ENCODE measurements at places on chromosomes 6 and 20.

- no peak for DNase-seq
Observed at GRCh38 chr20:1302685-1303541, 26.0 kb downstream of the SDCBP2 start.

DNA sequence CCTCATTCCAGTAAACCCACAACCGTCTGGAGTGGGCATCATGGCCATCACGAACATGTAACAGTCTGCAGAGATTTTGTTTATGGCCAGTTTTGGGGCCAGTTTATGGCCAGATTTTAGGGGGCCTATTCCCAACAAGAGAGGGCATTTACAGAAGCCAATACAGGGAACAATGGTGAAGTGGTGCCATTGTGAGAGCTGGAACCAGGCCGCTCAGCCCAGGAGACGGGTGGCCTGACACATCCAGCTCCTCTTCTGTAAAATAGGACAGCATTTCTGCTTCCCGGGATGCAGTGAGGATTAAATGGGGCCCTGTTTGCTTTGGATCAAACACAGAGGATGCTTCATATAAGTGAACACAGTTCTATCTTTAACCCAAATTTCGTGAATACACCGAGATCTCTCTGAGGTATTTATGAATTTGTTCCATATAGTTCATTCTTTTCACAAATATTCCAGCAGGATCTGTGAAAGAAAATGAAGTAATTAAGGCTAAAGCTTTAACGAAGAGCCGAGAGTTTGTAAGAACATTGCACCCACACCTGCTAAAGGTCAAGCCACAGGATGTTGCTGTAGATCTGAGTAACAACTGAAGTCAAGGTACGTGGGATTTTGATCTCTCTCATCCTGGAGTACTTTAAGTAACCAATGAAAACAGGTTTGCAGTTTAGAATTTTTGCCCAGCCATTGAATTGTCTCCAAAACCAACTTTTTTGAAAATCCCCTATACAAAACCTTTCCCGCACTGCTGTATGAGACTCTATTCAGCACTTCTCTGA lies 14.5 kb upstream of the SIRPG start:
- no peak for DNase-seq

DNA sequence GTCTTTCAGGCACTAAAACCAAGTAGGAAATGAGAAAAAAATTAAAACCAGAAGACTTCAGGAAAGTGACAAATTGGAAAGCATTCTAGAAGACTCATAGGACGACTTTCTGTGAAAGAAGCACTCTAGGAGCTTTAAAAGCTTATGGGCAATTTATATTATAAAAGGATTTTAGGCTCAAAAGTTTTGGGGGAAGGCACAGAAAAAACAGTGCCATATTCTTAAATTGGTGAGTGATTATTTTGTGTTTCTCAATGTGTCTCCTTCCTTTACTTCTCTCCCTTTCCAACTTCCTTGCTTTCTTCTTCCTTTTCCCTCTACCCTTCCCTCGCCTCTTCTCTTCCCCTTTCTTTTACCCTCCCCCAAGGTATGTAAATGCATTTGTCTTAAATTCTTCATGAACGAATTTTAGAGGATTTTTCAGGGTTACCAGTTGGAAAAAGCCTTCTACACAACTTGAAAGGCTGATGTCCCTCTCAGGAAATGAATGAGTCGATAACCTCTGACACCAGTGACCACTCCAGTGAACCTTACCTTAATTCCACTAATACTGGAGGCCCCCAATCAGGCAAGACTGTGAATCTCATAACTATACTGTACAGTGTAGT lies 2.6 kb upstream of the LIN28B start:
- no peak for DNase-seq

- no peak for DNase-seq
Observed at GRCh38 chr20:19991308-19991707, 25.9 kb upstream of the NAA20 start.

GRCh38 chr6:41814629-41815028 lies 27.1 kb downstream of the TOMM6 start:
- DNase-seq: no peak

DNA sequence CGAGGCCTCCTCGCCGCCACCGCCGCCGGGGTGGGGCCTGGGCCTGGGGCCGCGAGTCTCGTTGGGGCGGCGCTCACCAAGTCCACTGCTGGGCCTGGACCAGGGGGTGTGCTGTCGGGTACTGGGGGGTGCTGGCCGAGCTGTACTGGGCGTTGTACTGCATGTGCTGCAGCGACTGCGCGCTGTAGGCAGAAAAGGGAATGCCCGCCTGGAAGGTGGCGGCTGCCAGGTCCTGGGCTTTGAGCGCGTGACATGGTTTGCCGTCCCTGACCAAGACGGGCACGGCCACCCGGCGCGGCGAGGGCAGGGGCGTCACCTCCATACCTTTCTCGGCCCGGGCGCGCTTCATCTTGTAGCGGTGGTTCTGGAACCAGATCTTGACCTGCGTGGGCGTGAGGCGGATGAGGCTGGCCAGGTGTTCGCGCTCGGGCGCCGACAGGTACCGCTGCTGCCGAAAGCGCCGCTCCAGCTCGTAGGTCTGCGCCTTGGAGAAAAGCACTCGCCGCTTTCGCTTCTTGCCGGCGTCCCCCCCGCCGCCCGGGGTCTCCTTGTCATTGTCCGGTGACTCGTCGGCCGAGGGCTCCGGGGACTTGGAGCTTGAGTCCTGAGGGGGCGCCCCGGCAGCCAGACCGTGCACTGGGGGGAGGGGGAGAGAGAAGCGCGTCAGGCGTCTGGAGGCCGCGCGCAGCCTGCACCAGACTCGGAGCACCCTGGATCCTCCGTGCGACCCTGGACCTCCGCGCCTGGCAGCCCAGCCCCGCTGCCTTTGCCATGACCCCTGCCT lies 1.8 kb downstream of the NKX2-2 start:
- DNase-seq: no peak

DNA sequence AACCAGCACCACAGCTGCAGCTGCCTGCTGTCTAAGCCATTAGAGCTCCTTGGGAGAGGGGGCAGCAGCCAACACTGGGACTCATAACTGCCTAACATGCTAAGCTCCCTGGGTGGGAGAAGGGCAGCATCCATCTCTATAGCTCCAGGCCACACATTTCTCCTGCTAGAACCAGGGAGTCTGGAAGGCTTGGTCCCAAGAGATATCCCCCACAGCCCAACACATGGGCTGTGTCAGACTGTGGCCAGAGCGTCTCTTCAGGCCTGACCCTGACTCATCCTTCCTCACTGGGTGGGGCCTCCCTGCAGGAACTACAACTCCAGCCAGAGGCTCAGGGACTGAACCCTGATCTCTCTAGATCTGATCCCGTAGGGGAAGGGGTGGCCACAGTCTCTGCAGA lies 411.1 kb downstream of the HDGFL1 start:
- no peak for DNase-seq

GRCh38 chr6:13147376-13147775 lies 181.0 kb downstream of the TBC1D7 start:
- DNase-seq: no peak

DNA sequence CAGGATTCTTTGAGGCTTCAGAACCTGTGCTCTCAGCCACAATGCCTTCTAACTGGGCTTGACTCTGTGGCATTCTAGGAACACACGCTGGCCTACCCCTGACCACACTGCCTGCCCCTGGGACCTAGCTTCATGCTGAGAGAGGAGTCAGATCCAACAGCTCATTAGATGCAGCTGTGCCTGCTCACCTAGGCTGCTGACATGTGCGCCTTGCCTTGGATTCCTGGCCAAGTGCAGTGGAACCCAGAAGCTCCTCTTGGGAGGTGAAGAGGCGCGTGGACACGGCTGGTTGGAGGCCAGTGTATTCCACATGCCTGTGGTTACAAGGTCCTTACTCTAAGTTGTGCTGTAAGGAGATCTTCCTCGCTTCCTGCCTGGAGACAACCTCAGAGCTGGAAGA lies 24.7 kb upstream of the KCNK16 start:
- no peak for DNase-seq

- no peak for DNase-seq
Observed at GRCh38 chr6:21098744-21099143, 494.8 kb upstream of the SOX4 start.

GRCh38 chr20:45765980-45766379 lies 25.7 kb downstream of the WFDC3 start:
- DNase-seq: no peak

DNA sequence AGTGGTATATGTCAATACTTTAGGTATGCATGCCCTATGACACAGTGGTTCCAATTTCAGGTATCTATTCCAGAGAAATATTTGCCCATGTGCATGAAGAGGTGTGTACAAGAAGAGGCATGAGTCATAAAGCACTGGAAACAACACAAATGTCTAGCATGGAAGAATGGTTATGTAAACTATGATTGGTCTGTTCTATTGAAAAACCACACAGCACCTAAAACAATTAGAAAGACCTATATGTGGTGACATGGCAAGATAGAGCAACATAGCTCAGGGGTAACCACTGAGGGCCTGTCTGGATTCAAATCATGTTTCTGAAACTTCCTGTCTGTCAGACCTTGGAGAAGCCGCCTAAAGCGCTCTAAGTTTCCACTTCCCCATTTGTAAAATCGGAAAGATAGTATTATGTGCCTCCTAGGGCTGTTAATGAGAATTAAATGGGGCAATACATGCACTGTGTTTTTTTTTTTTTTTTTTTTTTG lies 76.0 kb upstream of the SHLD1 start:
- DNase-seq: peak; percentile 78

DNA sequence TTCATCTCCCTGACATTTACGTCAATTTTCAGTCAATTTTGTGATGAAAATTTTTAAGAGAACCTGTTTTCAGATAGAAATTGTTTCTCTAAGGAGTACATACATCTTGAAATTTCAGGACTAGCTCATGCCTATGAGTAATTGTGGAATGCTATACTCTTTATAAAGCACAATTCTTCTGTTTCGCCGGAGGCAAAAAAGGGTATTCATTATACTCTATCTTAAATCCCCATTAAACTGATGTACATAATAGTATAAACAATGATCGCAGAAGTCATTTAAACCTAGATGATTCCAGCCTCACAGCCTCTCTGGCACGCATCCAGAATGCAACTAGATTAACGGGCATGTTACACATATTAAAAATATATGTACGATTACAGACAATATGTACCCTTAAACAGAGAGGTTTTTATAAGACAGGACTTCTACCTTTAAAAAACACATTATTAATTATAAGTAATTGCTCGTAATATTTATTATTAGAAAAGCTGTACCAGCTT lies 62.6 kb downstream of the NRSN1 start:
- DNase-seq: no peak

GRCh38 chr20:24724982-24725533 lies 224.0 kb upstream of the CST7 start:
- DNase-seq: no peak

GRCh38 chr6:71982389-71982788 lies 96.0 kb downstream of the RIMS1 start:
- DNase-seq: no peak

GRCh38 chr20:63765082-63765873 lies 25.7 kb downstream of the SLC2A4RG start:
- no peak for DNase-seq

DNA sequence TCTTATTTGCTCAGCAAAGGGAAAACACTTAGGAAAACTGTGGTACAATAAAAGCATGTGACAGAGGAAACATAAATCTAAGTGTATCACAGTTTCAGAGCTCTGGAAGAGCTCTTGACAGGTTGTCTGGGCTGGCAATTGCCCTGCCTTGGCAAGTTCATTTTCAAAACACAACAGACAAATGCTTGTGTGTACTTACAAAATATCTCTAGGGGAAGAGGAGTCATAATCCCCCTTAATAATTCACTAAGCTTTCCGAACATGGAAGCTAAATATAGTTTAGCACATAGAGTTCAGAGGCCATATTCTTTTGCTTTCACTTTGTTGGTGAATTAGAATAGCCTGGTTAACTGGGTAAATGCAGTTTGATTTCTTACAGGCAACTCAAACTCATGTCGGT lies 211.6 kb upstream of the THEMIS start:
- DNase-seq: no peak

- DNase-seq: no peak
Observed at GRCh38 chr20:24633026-24633425, 163.6 kb downstream of the SYNDIG1 start.

GRCh38 chr6:109349419-109349987 lies 32.8 kb downstream of the CD164 start:
- DNase-seq: no peak

- peak; percentile 75 for DNase-seq
Observed at GRCh38 chr6:31829633-31830283, 2.2 kb downstream of the HSPA1B start.

- DNase-seq: no peak
Observed at GRCh38 chr20:50663095-50663821, 28.1 kb downstream of the RIPOR3 start.

DNA sequence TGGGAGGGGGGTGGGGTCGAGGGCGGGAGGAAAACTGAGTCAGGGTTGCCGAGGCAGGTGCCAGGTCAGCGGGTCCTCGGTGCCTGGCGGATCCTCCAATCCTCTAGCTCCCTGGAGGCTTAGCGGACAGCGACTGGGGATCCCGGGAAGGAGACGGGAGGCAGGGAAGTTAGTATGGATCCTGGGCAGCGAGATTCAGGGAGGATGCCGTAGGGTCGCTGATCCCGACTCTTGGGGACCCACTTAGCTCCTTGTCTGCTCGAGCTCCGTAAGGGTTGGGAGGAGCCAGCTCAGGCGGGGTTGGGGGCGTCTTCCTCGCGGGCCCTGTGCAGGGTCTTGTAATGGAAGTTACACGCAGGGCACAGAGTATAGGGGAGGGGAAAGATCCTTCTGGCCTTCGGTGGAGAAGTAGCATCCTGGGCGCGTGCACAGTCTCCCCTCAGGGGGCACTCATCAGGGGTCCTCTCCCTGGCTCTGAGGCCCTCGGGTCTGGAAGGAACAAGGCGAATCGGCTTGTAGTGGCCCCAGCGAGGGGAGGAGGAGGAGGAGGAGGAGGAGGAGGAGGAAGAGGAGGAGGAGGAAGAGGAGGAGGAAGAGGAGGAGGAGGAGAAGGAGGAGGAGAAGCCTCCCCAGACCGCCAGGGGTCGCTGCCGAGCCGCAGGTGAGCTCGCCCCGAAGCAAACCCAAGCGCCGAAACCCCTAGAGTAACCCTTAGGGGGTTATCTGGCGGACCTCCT lies 6.4 kb upstream of the SLC12A5 start:
- peak; percentile 77 for DNase-seq

GRCh38 chr20:10259166-10259565 lies 40.5 kb downstream of the SNAP25 start:
- no peak for DNase-seq

- DNase-seq: peak; percentile 48
Observed at GRCh38 chr6:16684195-16684689, 77.0 kb downstream of the ATXN1 start.

- no peak for DNase-seq
Observed at GRCh38 chr6:153108315-153108714, 22.8 kb downstream of the RGS17 start.

- DNase-seq: no peak
Observed at GRCh38 chr6:17212546-17213371, 68.4 kb upstream of the RBM24 start.

- DNase-seq: no peak
Observed at GRCh38 chr6:134196568-134197193, 121.2 kb downstream of the SGK1 start.

DNA sequence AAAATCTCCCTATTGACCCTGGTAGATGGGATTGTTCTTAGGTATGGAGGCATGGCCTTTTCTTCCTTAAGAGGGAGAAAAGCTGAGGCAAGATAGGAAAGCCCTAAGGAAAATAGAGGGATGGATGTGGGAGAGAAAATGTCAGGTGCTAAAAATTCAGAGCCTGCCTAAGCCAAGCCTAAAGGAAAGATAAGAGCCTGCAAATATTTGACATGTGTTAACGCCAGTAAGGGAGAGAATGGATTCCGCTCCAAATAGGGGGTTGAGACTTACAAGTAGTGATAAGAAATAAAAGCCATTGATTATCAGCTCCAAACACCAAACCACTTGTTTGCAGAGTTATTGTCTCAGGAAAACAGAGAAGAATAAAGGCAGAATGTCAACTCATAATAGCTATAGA lies 533.6 kb downstream of the PTPRT start:
- no peak for DNase-seq
